ENCODE measurements at places on chromosomes 12 and 14. TPM values are rescaled to one million over a fixed set of nuclear protein-coding genes. Genes with fewer than 3 reads are reported as not detected.
A peak's percentile ranks its signal among the peaks of the same experiment; 100 is the strongest.

- peak overlapping the region; percentile 8 for H3K27ac ChIP-seq
- no peak for DNase-seq
- H3K4me3 ChIP-seq, result no peak overlapping the region
- H3K27me3 ChIP-seq, result no peaks in the 10 kb centered on the region
- peaks cover 13% of the 10 kb centered on the region for H3K4me1 ChIP-seq
- peaks cover 30% of the 10 kb centered on the region for H3K36me3 ChIP-seq
These were observed 31.1 kb downstream of the ELK3 start for GRCh38 chr12:96225044-96225855.

GRCh38 chr12:56670836-56671235, 17.2 kb downstream of the PTGES3 start:
- H3K4me1 ChIP-seq, result no peaks in the 10 kb centered on the region
- H3K27me3 ChIP-seq, result no peaks in the 10 kb centered on the region
- DNase-seq, result no peak

- H3K27me3 ChIP-seq, result peaks cover 8% of the 10 kb centered on the region
- DNase-seq, result no peak
- no peaks in the 10 kb centered on the region for H3K4me1 ChIP-seq
These were observed 61.5 kb upstream of the RASSF8 start for GRCh38 chr12:25896981-25897380.

- H3K36me3 ChIP-seq, result no peaks in the 10 kb centered on the region
- DNase-seq, result no peak
- peaks cover 7% of the 10 kb centered on the region for H3K4me1 ChIP-seq
- peak overlapping the region; percentile 58 for H3K27ac ChIP-seq
These were observed 148.2 kb upstream of the CLEC14A start for GRCh38 chr14:38404100-38404541.

- DNase-seq, result no peak
- no peaks in the 10 kb centered on the region for H3K27me3 ChIP-seq
- H3K27ac ChIP-seq, result no peak overlapping the region
- H3K4me3 ChIP-seq, result no peak overlapping the region
- H3K36me3 ChIP-seq, result no peaks in the 10 kb centered on the region
These were observed 38.2 kb downstream of the CCNK start for GRCh38 chr14:99519347-99519881.

DNA sequence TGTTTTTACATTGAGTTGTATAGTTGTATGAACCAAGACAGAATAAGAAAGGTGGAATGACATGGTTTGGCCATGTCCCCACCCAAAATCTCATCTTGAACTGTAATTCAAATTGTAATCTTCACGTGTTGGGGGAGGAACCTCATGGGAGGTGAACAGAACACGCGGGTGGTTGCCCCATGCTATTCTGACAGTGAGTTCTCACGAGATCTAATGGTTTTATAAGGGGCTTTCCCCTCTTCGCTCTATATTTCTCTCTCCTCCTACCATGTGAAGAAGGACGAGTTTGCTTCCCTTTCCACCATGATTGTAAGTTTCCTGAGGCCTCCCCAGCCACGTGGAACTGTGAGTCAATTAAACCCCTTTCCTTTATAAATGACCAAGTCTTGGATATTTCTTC, 25.3 kb downstream of the DDHD1 start:
- no peaks in the 10 kb centered on the region for H3K36me3 ChIP-seq
- H3K4me1 ChIP-seq, result peaks cover 7% of the 10 kb centered on the region
- H3K27ac ChIP-seq, result no peak overlapping the region
- no peak for DNase-seq
- no peak overlapping the region for H3K4me3 ChIP-seq

GRCh38 chr12:100254876-100255275, 12.0 kb downstream of the DEPDC4 start:
- no peaks in the 10 kb centered on the region for H3K36me3 ChIP-seq
- DNase-seq, result no peak
- H3K4me3 ChIP-seq, result no peak overlapping the region
- no peak overlapping the region for H3K27ac ChIP-seq
- no peaks in the 10 kb centered on the region for H3K4me1 ChIP-seq
- H3K27me3 ChIP-seq, result no peaks in the 10 kb centered on the region

GRCh38 chr12:120012067-120012621, 23.1 kb downstream of the BICDL1 start:
- no peak overlapping the region for H3K27ac ChIP-seq
- H3K4me3 ChIP-seq, result no peak overlapping the region
- no peaks in the 10 kb centered on the region for H3K4me1 ChIP-seq

Gene CARMIL3
- total RNA-seq, result not detected

Gene BICDL1
- not detected for total RNA-seq

Gene CLECL1
- not detected for total RNA-seq

Gene CISTR
- total RNA-seq, result not detected

All from osteoblast (primary cell).